ENCODE measurements at places on chromosomes 3 and 15.

GRCh38 chr15:23370578-23370977 is 16.0 kb downstream of the GOLGA8S start:
- DNase-seq: no peak

- DNase-seq: no peak
Measured at GRCh38 chr3:4977001-4977852, 2.0 kb upstream of the BHLHE40 start.

DNA sequence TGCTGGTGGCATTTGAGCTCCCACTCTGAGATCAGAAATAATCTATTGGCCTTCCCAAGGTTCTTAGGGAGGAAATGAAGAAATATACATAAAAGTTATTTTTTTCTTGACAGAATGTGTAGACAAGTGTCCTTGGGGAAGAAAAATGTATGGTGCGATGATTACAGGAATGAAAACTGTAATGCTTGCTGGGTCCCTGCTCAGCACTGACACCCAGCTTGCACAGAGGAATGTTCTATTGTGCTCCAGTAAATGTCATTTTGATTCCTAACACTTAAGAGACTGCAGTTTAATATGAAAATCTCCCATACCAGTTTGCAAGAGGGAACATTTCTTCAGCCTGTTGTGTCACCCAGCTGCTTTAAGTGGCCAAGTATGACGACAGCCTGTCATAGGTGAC is 271.3 kb upstream of the TPM1 start:
- DNase-seq: no peak

DNA sequence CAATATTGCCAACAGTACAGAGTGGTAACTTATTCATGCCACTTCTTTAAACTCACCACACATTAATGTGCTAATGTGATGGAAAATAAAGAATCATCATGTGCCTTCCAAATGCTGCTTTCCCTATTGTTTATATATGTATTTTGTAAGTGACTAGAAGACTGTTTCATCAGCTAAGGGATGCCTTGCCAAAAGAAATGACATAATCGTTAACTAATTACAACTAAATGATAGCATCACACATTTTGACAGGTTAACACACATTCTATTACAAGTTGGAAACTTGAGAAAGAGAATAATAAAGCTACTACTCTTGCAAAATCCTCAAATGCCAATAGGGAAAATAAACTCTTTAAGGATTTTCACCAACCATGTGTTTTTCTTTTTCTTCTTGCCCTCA is 329.9 kb upstream of the AGTR1 start:
- no peak for DNase-seq

DNA sequence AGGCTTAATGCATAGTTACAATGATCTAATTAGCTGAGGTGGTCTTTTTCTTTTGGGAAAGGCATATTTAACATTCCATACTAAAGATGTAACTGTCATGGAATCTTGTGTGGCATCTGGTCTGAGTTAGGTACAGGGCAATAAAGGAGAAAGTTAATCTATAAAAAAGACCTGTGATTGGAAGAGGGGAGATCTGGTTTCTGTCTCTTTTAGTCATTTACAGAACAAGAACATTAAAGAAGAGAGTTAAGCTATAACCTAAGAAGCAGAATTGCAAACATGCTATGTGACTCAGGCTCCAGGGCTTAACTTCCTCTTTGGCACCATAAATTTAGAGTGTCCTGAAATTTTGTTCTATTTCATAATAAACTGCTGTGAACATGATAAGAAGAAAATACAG is 47.2 kb upstream of the MME start:
- no peak for DNase-seq

DNA sequence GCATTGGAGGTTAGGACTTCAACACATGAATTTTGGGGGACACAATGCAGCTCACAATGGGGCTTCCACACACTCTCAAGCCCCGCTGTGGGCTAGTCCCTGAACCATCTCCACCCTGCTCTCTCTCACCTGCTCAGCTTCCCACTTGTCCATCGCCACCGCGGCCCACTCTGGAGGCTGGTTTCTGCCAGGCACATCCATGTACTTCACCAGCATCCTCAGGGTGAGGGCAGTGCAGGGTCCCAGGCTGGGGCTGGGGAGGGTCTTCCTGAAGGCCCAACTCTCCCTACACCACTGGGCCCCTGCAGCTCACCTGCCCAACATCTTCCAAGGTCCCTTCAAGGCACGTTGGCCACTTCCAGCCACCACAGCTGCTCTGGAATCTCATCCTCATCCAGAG is 46.4 kb downstream of the KLF15 start:
- DNase-seq: no peak

- DNase-seq: no peak
Measured at GRCh38 chr3:99602183-99602582, 36.2 kb upstream of the COL8A1 start.

DNA sequence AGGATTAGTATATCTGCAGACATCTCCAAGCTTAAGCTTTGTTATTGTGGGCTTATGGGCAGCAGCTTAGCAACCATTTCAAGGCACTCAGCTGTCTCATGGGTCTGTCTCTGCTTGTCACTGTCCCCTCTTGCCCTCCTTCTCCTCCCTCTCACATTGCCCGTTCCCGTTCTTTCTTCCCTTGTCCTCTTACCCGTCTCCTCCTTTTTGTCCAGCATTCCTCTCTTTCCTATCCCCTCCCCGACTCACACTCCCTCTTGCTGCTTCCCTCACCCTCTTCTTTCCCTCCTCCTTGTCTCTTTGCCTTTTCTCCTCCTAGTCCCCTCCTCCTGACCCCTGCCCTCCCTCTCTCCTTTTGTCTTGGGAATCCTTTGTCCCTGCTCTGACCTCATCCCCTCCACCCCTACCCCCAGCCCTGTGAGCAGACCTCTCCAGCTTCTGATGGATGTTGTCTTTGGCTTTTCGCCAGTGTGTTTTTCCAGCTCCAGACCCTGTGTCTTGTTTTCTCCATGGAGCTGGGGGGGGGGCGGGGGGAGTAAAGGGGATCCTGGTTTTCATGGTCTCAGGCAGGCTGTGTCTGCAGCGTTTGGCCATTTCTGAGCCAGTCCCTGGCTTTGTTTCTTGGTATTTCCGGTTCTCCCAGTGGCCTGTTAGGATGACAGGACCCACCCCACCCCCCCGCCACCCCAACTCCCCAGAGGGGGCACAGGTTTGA is 47.9 kb upstream of the TRAK1 start:
- no peak for DNase-seq

GRCh38 chr3:175410251-175410650 is 551.1 kb downstream of the NAALADL2 start:
- DNase-seq: no peak

GRCh38 chr15:58495891-58496408 is 64.2 kb downstream of the LIPC start:
- no peak for DNase-seq
